ENCODE measurements at places on chromosomes 1 and 21.

DNA sequence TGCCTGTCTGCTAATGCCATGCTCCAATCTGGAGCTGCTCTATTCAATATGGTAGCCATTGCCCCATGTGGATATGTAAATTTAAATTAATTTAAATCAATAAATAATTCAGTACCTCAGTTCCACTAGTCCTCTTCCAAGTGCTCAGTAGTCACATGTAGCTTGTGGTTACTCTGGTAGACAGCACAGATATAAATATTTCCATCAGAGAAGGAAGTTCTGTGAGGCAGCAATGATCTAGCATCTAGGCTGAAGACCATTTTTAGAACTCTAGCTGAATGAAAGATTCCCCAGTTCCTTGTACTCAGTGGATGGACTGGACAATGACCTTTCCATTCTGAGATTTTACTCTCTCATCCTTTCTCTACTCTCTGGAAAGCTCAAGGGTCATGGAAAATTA is 25.8 kb upstream of the CAPZB start:
- no peak for DNase-seq

GRCh38 chr1:24875991-24876506 is 54.0 kb downstream of the RUNX3 start:
- no peak for DNase-seq

GRCh38 chr1:94698759-94699502 is 121.2 kb upstream of the SLC44A3 start:
- DNase-seq, result no peak

GRCh38 chr1:147516157-147516917 is 25.0 kb upstream of the BCL9 start:
- no peak for DNase-seq

GRCh38 chr1:175498002-175498401 is 245.4 kb downstream of the TNR start:
- no peak for DNase-seq

Data from hindlimb muscle (tissue), 1 donor.